ENCODE measurements at places on chromosomes 1 and 21. TPM values are rescaled to one million over a fixed set of nuclear protein-coding genes. Genes with fewer than 3 reads are reported as not detected.

DNA sequence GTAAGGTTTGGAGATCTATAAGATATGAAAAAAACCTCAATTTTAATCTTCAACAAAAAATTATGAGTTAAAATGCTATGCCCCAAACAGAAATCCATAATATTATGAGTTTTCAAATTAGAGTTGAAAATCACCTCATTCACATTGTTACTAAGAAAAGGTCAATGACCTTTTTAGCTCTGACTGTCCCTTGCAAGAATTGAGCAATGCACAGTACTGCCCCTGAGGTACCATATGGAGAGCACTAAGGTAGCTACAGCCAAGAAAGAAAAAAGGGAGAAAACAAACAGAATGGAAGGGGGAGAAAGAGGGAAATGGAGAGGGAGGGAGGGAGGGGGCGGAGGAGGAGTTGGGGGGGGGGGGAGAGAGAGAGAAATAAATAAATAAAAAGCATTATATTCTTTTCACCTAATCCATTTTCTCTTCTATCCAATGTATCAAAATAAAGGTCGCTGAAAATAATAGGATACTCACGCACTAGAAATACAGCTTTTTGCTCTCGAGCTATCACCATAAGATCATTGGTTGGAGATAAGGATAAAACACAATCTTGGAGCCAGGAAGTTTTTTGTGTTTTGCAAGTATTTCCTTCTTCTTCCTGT lies 58.8 kb downstream of the RAB3GAP2 start:
- no peak for DNase-seq

- DNase-seq: peak; percentile 80
Measured at GRCh38 chr21:32411350-32412161, 950 bp upstream of the EVA1C start.

DNA sequence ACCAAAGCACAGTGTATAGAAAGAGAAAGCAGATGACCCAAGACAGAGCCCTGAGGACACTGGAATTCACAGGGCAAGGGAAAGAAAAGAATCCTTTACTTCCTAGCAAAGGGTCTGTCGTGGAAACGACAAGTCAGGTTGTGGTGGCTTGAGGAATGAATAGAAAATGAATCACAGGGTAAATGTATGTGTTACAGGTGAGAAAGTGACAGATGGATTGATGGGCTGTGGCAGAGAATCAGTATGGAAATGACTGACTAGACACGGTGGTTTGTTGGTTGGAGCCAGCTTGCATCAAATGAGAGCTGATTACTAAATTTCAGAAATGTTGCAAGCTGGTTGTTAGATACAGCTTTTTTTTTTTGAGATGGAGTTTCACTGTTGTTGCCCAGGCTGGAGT lies 46.9 kb downstream of the PTP4A2 start:
- DNase-seq: no peak

DNA sequence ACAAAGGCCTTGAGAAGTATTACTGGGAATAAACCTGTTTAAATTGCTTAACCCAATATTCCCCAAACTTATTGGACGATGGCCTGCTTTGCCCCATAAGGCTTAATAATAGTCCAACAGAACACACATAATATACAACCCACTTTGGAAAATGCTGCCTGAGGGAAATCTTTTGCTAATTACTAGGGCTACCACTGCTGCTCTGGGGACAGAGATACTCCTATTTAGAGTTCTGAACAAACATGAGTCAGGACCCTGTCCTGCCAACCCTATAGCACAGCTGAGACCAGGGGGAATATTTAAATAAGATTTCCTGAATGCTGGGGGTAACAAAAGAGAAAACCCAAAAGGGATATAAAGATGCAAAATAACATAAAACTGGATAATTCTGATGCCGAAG lies 139.1 kb downstream of the BRINP2 start:
- no peak for DNase-seq

DNA sequence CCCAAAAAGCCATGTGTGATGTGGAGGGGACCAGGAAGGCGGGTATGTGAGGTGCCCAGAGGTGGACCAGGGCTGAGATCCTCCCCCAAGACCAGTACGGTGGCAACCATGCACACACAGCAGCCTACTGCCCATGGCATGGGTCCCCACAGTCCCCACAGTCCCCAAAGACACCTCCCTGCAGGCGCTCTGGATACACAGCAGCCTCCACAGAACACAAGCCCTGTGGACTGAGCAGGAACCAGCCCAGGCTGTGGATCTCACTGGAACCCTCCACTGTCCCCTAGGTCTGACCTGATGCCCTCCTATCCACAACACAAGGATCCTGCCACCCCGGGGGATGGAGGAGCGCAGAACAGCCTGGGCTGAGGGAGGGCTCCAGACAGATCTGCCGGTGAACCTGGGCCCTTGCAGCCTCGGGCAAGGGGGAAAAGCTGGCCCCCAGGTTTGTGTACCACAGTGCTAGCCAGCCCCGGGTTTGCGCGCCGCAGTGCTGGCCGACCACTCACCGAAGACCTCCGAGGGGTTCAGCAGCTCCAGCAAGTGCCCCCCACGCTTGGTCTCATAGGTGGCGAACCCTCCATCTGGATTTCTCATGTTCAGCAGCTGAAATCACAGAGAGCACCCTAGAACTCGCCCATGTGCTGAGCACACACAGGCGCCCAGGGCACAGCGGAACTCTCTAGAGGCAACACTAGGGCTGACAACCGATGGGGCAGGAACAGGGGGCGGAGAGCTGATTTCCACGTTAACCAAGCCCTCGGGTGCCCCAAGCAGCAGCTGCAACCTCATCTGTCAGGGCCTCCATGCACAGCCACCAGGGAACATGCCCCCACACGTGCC lies 22.1 kb upstream of the SPATC1L start:
- DNase-seq: no peak

DNA sequence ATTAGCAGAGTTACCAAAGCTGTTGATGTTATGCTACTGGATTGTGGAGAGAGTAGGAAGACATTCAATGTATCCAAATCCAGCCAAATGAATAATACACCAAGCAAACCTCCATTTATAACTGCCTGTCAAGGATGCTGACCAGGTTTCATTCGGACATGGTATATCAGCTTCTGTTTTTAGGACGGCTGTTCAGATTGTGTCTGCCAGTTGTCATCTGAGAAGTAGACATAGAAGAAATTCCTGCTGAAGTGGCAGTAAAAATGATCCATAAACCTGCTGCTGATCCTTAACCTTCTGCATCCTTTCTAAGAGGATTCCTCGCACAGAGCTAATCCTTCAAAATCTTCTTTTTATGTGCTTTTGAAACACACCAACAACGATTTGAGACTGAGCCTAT lies 663.6 kb upstream of the PLXNA2 start:
- no peak for DNase-seq

- DNase-seq: no peak
Measured at GRCh38 chr1:210362526-210362925, 33.8 kb downstream of the HHAT start.

- DNase-seq: no peak
Measured at GRCh38 chr1:73106931-73107330, 824.6 kb upstream of the NEGR1 start.

- DNase-seq: no peak
Measured at GRCh38 chr1:41665962-41666917, 181.8 kb upstream of the EDN2 start.

DNA sequence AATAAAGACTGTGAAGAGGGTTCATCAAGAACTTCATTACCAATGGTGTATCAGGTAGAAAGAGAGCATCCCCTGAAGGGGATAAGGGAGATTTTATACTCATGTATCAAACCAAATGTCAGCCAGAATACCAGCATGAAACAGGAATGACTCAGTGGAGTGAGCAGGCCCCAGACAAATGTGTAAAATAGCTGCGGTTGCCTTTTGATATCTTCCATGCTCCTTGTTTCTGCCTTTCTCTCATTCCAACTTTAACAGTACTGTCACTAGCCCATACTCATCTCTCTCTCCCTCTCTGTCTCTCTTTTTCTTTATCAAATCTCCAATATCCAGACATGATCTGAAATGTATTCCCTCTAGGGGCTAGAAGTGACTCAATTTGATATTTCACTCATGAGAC lies 47.8 kb downstream of the GPR88 start:
- no peak for DNase-seq

DNA sequence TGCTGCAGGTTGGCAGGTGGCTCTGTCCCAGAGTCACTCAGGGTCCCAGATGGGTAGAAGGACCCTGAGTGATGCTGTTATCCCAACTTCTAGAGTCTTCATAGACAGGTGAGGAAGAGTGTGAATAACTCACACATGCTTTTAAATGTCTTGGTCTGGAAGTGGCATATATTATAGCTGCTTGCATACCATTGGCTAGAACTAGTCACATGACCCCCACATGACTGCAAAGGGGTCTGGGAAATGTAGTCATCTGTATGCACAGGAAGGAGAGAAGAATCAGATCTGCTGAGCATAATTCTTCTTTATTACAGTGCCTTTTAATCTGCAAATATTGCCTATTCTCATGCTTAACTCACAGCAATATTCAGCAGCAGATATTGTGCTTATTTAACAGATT lies 28.2 kb upstream of the KLHDC7A start:
- DNase-seq: peak; percentile 6

GRCh38 chr1:7334475-7335035 lies 436.5 kb upstream of the VAMP3 start:
- no peak for DNase-seq

DNA sequence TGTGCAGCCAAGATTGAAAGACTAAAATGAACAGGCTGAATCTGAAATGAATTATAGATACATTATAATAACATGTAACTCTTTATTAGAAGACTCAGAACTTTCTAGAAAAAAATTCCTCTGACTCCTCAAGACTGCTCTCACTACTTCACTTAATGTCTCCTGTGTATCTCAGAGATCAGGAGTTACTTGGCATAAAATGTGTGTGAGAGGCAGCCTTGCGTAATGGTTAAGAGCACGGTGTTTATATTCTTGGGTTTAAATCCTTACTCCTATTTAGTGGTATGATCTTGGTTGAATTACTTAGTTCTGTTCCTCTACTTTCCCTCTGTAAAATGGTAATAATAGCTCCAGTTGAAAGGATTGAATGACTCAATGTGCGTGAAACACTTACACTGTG lies 634.9 kb downstream of the LTN1 start:
- no peak for DNase-seq

GRCh38 chr1:74368335-74368734 lies 133.1 kb downstream of the TNNI3K start:
- no peak for DNase-seq

GRCh38 chr1:156445789-156446263 lies 54.7 kb downstream of the MEF2D start:
- DNase-seq: peak; percentile 85

DNA sequence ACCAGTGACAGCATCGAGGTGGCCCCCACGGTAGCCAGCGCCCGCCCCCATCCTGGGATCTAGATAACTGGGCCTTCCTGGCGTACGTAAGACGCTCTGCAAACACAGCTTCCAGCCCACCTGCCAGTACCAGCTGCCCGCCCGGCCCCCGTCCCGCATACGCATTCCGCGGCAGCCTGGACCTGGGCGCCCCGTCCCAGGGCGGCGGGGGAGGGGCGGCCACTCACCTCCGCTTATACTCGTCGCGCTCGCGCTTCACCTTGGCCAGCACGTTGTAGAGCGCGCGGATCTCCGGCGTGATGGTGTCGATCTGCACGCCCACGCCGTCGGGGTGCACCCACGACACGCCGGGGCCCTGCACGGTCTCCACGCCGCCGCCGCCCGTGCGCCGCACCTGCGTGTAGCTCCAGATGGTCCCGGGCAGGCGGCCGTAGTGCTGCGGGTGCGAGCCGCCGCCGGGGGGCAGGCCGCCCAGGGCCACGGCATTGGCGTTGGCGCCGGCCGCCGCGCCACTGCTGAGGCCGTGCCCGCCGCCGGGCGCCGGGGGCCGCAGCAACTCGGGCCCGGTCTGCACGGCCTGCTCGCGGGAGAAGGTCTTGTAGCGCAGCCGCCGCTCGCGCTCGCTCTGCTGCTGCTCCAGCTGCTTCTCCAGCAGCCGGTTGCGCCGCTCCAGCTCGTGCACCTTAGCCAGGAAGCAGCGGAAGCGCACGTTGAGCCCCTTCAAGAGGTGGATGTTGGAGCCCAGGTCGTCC lies 859 bp downstream of the IFFO2 start:
- peak; percentile 51 for DNase-seq

GRCh38 chr1:112828716-112829115 lies 113.6 kb upstream of the PPM1J start:
- no peak for DNase-seq

DNA sequence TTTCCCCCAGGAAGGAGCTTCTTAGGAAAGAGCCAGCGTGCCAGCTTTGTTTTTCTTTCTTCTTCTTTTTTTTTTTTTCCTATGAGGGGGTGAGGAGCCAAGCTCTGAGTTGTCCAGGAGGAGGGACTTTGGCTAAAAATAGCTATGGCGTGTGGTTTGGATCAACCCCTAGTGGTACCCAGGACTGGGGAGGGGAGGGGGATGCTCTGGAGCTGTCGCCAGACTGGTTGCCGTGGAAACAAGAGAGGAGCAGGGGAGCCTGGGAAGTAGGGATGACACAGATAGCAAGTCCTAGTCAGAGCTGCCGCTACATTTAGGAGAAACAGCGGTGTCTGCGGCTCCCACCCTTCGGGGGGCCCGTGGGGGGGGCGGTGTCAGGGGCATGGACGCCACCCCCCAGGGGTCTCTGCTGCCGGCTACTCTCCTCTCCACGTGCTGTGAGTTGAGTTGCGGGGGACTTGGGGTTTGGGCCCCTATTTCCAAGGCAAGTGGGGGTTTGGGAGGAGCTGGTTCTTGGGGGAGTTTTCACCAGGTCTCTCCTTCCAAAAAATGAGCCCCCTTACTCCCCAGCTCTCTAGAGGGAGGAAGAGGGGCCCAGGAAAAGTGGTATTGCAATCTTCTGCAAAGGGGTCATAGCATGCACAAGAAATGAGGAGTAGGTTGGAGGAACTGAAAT lies at the start of gene KCNJ9:
KCNJ9 (plus strand) TSS at position 278 of the 676 bp plus-strand sequence. CDS start 2,493 bp downstream, outside the sequence.
- no peak for DNase-seq

BRDT gene
- total RNA-seq: not detected

A3GALT2 gene
- not detected for total RNA-seq

MSH4 gene
- 0.34 TPM for total RNA-seq

FCER1G gene
- not detected for total RNA-seq

ETNK2 gene
- total RNA-seq: 10.7 TPM

TEDDM1 gene
- not detected for total RNA-seq

LAMC1 gene
- total RNA-seq: 802 TPM

Measured in dermis blood vessel endothelial cell (primary cell).